ENCODE measurements at places on chromosomes 7 and 10. TPM values are rescaled to one million over a fixed set of nuclear protein-coding genes. Genes with fewer than 3 reads are reported as not detected.
A peak's percentile ranks its signal among the peaks of the same experiment; 100 is the strongest.

DNA sequence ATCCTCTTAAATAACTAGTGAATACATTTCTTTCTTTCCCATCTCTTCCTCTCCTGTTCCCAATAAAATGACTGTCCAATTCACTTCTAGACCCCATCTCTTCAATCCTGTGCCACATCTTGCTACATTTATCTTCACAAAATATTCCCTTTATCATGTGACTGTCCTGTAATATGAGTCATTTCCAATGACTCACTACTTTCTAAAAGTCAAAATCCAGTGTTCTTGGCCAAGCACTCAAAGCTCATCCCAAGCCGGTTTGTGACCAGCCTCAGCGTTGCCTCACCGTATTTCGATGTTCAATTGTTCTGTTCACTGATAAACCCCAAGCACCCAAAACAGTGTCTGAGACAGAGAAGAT lies 104.7 kb downstream of the PARD3 start:
- DNase-seq: no peak

DNA sequence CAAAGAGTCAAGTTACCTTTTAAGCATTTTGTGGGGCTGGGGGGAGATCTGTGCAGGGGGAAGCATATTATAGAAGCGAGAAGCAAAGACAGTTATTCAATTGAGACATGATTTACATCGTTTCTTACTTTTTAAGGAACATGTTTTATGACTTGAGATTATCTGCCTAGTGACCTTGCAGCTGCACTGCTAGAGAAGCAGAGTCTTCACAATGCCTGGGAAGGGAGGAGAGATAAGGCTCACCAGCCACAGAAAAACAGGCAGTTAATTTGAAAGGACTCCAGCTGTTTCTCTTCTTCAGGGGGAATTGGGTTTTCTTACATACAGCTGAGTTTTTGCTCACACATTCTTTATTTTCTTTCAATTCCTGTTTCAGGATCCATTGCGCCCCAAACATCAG lies 31.0 kb downstream of the PHYH start:
- DNase-seq: no peak

DNA sequence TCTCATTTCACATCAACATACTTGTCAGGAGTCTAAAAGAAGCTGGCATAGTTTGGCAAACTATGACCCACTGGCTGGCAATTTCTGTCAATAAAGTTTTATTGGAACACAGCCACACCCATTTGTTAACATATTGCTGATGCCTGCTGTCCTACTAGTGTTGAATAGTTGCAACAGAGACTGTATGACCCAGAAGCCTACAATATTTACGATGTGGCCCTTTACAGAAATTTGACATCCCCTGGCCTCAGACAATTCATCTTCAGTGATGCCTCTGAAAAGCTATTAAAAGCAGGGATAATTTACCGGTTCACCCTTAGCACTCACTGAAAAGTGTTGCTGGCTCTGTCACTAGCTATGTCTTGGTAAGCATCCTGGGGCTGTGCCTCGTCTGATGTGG lies 155.2 kb downstream of the ARID5B start:
- DNase-seq: no peak

- no peak for DNase-seq
Measured at GRCh38 chr7:83957333-83957732, 237.3 kb downstream of the SEMA3A start.

DNA sequence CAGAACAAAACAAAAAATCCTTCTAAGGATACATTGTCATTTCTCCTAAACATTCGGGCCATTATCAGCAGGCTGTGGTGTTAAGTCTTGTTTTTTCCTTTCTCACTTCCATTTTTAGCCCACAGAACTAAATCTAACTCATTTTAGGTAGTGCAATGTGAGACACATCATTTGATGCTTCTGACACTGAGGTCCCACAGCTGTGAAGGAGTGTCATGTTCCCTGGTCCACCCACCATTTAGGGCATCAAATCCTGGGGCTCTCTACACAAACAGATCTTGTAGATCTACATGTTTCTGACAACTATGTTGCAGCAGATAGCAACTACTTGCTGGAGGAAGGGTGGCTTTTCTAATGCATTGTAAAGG lies 232.5 kb upstream of the IGFBP3 start:
- no peak for DNase-seq

DNA sequence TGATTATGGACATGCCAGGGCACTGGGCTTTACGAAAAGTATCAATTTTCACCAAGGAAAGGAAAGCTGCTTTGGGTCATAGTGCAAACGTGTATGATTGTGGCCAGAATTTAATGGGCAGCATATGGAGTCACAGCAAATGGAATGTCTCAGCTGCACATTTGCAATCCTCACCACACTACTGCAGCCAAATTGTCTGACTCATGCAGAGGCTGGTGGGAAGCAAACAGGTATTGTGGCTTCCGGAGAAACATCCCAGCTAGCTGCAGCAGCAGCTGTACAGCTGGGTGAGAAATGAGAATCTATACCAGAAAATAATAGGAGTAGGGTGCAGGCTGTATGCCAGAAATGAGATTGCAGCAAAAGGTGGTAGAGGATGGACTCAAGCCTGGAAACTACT lies 374.7 kb upstream of the VWC2 start:
- DNase-seq: peak; percentile 14

DNA sequence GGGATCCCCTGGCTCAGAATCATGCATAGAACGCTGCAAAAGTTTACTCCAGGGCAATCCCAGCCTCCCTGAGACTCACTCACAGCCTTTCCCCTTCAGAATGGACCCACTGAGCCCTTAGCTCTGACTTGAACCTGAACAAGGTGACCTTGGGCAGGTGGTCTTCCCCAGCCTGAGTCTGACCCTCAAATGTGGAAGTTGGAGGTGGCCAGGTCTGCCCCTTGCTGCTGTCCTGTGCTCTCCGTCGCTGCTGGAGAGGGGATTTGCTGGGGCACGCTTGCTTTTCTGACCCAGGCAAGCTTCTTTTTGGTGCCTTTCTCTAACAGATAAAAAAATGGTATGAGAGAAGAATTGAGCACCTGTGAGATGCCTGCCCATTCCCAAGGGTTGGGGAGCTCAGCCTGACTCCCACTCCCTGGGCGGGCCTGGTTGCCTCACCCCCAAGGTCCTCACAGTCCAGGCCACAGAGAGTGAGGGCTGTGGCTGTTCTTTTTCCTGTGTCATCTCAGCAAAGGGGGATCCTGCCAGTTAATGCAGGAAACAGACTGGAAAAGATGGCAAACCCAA lies 46.6 kb upstream of the IGFBP3 start:
- no peak for DNase-seq

DNA sequence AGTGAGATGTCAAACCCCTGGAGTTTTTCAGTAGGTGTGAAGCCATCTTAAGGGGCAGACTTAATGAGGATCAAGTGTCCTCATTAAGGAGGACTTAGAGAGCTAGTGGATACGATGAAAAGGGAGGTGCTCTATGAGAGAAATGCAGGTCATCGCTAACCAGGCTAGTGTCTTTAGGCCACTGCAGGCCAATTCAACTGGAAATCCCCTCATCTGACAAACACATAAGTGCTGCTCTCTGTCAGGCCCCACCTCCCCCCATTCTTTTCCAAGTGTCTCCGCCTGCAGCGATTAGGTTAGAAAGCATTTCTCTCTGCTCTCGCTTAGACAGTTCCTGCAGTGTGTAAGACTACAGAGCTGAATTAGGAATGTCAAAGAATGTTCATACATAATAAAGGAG lies 33.7 kb downstream of the RBM28 start:
- DNase-seq: no peak

- DNase-seq: peak; percentile 31
Measured at GRCh38 chr10:30114881-30115625, 55.7 kb upstream of the JCAD start.

DNA sequence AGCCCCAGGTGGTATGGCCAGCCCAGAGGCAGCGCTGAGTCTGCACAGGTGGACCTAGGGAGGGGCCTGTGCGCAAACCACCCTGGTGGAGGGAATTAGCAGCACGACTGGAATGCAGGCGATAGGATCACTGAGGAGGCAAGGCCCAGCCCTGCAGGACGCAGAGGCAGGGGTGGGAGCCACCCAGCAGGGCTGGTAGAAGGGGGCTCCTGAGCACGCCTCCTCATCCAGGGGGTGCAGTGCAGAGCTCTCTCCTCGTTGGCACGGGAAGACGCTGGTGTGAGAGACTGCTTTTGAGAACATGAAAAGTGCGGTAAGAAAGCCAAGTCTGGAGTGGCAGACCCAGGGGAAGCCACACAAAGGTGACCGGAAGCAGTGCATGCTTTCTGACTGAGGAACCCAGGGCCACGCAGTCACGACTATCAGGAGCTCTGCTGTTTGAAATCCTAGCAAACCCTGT lies 6.0 kb downstream of the FXYD4 start:
- DNase-seq: no peak

DNA sequence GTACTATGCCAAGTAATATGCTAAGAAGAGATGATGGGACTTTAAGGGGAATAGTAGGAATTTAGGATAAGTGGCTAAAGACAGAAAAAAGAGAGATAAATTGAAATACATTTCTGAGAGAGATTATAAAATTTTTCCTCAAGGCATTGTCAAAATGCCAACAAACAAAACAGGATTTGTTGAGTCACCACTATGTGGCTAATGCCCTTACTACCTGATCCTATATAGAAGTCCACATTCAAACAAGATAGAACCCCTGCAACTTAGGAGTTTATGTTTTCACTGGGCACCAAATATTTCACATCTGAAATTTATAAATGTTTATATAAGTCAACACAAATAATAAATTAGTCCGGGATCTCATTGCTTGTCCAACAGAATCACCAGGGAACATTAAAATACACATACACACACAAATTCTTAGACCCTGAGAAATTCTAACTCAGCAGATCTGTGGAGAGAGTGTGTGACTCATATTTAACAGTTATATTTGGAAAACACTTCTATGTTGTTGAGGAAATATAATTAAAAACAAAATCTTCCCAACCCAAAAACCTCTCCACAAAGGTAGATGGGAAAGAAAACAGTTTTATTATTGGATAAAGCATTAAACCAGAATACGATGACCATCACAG lies 154.3 kb downstream of the PPP1R3A start:
- DNase-seq: no peak

DNA sequence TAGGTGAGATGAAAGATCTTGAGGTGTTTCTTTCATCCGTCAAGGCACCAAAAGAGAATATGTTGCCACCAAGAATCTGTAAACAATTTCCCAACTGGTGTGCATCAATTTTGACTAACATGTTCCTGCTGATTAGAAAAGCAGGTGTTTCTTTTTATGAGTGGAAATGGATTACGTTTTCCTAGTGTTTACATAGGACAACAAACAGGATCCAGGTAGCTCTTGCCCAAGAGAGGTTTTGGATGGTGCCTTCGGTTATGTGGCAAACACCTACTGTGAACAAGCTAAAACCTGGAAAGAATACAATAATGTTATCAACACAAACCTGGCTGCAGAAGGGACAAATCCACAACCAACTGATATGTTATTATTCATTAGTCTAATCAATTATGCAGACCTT lies 53.6 kb upstream of the WNT16 start:
- DNase-seq: no peak

- no peak for DNase-seq
Measured at GRCh38 chr10:49368256-49368655, 27.6 kb downstream of the DRGX start.

- DNase-seq: no peak
Measured at GRCh38 chr7:51850126-51850525, 533.5 kb upstream of the COBL start.

DNA sequence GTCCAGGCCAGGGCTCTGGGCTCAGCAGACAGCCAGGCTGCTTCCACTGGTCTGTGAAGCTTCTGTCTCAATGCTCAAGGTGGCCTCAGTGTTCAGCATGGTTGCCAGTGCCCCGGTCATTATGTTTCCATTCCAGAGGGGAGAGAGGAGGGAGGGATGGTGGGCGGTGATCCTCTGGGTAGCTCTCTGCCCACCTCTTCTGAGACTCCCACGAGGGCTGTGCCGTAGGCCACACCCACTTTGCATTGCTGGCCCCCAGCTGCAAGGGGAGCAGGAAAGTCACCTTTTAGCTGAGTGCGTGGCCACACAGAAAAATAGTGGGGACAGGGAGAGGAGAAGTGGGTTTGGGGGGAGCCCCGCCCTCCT lies 42.5 kb downstream of the FOXK1 start:
- DNase-seq: no peak

- no peak for DNase-seq
Measured at GRCh38 chr10:29646238-29646902, 11.6 kb upstream of the SVIL start.

DNA sequence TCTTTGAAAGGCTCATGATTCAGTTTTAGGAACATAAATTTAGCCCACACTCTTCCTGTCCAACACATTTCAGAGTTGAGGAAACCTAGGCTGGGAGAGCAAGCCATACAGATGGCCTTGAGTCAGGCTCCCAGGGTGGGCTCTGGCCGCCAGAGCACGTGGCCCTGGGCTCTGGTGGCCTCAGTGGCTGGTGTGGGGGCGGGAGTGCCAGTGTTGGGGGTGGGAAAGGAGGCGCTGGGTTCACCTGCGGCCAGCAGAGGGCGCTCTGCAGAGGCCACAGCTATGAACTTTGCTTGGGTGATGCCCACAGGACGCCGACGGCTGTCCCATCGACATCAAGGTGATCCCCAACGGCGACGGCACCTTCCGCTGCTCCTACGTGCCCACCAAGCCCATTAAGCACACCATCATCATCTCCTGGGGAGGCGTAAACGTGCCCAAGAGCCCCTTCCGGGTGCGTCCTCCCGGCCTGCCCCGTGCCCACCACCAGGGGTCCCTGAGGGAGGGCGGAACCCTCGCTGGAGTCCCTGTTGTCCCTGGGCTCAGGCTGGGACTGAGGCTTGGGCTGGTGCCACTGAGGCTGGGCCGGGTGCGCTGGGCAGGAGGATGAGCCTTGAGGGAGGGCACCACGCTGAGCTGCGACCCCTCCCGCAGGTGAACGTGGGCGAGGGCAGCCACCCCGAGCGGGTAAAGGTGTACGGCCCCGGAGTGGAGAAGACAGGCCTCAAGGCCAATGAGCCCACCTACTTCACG lies 11.9 kb downstream of the FLNC start:
- peak; percentile 33 for DNase-seq

DNA sequence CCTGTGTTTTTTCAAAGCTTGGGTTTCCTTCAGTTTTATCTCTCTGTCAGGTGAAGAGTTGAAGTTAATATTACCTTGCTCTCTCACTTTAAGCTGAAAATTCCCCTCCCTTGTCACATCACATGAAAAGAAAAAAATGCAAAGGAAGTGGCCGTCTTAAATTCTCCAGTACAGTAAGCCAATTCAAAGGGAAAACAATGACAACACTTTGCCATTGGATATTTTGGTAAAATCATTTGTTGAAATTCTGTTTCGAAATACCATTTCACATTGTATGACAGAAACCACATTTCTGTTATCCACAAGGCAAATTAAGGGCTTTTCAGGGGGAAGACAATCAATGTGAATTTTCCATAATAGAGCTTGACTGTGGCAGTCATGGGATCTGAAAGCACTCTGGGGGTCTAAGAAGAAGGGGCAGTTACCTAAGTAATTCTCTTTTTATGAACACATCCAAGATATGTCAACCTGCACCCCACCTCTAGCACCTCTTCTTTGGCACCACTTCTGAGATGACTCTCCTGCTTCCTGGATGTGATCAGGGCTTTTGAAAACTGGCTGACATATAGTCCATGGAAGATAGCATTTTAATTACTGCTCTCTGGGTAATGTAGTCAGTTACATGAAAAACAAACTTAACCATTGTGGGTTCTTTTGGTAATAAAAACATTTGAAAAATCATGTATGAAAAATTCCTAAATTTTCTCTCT lies 63.8 kb downstream of the ENTPD1 start:
- no peak for DNase-seq

The TSPAN33 gene
- polyA plus RNA-seq: 24.4 TPM

The SPOCK2 gene
- polyA plus RNA-seq: not detected

The TRIL gene
- polyA plus RNA-seq: 36.9 TPM

The ACHE gene
- polyA plus RNA-seq: not detected

The CTTNBP2 gene
- polyA plus RNA-seq: 5.5 TPM

The RRP12 gene
- polyA plus RNA-seq: 17.6 TPM

The DOCK1 gene
- 17.7 TPM for polyA plus RNA-seq

The TMEM248 gene
- 61.1 TPM for polyA plus RNA-seq

Measured in muscle of arm (tissue), 14 donors.